ENCODE measurements at places on chromosomes 3 and 15. TPM values are rescaled to one million over a fixed set of nuclear protein-coding genes. Genes with fewer than 3 reads are reported as not detected.
A peak's percentile ranks its signal among the peaks of the same experiment; 100 is the strongest.

The ANKRD34C gene
- total RNA-seq: not detected

The SLC38A3 gene
- not detected for total RNA-seq

The IGDCC3 gene
- total RNA-seq: not detected

The SLC24A5 gene
- not detected for total RNA-seq

DNA sequence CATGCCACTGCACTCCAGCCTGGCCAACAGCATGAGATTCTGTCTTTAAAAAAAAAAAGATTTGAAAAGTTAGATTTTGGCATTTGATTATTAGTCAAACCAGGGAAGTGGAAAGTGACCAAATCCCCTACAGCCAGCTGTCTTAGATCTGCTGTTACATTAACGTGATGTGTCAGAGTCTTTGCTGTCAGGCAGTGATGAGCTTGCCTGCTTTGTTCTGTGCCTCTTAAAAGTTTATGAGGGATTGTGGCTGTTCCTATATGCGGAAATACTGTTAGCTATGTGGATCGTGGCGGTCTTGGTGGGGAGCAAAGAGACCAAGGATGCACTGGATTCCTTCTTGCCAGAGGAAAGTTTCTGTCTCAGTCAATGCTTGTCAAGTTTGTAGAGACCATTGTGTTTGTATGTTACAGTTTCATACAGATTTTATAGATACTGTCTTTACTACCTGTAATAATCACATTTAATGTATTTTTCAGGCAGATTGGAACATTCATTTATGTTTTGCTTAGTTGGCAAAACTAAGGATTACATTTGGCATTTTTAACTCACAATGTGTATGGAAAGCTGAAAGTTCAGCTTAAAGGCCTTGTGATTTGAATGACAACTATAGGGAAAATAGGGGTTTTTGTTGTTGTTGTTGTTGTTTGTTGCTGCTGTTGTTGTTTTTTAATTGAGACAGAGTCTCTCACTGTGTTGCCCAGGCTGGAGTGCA lies 137.4 kb downstream of the VPS8 start:
- no peak for DNase-seq

DNA sequence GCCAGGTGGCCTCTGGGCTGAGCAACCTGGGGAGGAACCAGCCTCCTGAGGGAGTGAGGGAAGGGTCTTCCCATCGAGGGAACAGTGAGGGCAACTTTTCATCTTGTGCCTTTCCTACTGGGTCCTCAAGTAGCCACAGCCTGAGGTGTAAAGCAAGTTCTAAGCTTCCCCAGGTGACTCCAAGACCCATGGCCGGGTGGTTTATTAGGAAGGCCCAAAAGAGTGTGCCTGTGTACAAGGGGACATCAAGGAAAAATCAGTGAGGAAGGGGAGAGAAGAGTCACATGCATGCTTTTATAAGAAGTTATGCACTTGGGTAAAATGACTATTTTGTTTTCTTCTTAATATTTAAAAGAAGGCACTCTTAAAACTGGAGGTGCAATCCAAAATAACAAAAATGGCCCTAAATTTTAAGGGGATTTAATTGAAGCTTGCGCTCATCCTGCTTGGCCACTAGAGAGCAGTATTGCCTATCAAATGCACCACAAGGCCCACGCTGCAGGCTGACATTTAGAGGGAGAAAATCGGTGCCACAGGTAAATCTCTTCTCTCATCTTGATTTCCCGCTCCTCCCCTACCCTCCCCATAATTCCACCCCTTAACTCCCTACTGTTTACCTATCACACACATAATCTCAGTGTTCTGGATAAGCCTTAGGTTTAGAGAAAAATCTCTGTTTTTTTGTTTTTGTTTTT lies 6.7 kb downstream of the NANOGP8 start:
- peak; percentile 33 for DNase-seq

DNA sequence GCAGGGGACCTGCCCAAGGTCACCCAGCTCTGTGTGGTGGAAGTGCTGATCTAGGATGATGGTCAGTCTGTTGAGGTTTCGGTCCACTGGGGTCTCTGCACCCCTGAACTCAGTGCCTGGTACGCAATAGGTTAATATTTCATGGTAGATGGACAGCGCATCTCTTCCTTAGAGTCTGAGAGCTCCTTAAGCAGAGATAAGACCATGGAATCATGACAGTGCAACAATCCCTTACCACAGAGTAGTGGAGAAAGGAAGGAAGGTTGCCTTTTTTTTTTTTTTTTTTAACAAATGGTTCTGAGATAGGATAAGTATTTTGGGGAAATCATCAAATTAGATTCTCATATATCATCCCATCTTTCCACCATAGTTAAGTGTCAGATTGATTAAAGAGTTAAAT lies 79.8 kb upstream of the SLC6A1 start:
- no peak for DNase-seq

- no peak for DNase-seq
Observed at GRCh38 chr3:125715651-125716050, 120.4 kb upstream of the OSBPL11 start.

GRCh38 chr3:133954717-133955360 lies 59.2 kb upstream of the RAB6B start:
- DNase-seq: no peak

DNA sequence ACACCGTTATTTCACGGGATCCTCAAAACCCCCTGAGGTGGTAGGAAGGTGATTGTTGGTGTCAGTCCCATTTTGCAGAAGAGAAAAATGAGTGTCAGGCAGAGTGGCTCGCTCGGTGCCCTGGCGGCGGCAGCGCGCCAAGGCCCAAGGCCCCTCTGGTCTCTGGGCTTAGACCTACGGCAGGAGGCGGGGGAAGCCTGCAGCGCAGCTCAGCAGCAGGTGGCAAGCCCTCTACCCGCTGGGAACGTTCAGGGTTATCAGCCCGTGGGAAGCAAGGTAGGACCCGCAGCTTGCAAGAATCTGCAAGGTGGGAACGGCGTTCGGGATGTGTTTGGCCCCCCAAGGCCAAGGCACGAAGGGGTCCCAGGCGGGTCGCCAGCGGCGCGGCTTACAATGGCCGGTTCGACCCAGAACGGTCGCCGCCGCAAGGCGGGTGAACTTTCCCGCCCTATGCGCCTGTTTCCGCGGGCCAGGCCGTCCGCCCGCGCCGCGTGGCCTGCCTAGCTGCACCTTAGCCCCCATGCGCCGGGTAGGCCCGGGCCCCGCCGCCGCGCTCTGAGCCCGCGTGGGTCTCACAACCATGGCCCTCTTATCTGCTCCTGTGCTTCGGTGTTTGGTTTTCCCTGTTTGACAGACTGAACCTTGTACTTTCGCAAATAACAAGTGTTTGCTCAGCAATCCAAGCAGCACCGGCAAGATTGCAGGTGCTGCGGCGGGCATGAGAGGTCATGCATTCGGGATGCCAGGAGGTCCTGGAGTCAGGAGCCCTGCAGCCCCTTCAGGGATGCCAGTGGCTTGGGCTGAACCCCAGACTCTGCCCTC lies 39.7 kb downstream of the CCNL1 start:
- no peak for DNase-seq

DNA sequence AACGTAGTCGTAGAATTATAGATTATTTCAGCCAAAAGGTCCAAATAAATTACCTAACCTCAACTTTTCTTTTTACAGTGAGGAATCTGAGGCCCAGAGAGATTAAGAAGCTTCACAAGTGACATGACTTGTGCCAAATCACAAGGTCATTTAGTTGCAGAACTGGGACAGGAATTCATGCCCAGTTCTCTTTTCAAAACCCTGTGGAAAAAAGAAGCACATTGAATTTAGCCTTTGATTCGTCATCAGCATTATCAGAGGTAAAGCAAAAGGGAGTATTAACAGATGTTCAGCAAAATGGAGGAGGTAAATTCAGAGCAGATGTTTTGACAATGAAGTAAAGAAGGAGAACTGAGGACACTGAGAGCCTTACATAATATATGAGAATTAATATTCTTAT lies 4.5 kb downstream of the SERPINI2 start:
- no peak for DNase-seq

DNA sequence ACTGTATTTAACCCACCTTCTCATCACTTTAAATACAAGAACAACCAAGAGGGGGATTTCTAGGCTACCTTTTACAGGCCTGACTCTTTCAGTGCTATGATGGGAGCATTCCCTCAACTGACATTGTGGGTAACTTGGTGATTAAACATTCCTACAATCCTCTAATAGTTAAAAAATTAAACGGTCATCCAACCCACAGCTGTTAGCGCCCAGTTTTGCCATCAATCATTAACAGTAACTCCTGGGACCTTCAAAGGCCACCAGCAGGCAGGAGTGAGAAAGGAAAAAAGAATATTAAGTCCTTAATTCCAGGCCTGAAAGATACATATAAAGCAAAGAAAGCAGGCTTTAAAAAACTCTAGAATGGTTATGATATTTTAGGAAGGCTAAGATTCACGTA lies 512.1 kb downstream of the MAGI1 start:
- DNase-seq: no peak

- no peak for DNase-seq
Observed at GRCh38 chr3:43006825-43007224, 27.7 kb downstream of the GASK1A start.

DNA sequence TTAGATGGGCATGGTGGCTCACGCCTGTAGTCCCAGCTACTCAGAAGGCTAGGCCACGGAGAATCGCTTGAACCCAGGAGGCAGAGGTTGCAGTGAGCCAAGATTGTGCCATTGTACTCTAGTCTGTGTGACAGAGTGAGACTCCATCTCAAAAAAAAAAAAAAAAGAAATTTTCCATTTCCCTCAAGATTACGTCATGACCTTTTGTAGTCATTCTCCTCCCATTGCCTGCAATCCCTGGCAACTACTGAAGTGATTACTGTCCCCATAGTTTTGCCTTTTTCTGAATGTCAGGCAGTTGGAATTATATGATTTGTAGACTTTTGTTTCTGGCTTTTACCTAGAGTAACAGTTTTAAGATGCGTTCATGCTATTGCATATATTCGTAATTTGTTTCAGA lies 28.0 kb downstream of the WDR76 start:
- no peak for DNase-seq

DNA sequence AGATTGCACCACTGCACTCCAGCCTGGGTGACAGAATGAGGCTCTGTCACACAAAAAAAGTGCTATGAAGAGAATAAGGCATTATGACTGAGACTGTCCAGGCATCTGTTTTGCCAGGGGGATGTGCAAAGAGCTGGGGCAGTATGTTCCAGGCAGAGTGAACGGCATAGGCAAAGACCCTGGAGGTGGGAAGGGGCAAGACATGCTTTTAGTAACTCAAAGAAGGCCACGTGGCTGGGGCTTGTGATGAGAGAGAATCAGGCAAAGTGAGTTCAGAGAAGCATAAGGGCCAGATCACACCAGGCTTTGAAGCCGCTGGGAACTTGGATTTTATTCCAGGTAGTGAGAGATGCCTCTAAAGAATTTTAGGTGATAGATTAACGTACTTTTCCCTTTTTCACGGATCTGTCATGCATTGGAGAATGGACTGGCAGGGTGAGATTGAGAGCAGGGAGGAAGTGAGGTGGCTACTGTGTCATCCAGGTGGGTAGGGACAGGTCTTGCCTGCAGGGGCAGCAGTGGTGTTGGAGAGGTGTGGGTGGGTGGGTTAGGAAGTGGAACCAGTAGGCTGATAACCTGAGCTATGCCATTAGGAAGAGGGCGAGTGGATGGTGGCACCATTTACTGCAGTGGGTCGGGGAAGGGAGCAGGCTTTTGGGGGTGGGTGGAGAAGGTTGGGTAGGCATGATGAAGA lies 31.7 kb downstream of the ATP2B2 start:
- no peak for DNase-seq

DNA sequence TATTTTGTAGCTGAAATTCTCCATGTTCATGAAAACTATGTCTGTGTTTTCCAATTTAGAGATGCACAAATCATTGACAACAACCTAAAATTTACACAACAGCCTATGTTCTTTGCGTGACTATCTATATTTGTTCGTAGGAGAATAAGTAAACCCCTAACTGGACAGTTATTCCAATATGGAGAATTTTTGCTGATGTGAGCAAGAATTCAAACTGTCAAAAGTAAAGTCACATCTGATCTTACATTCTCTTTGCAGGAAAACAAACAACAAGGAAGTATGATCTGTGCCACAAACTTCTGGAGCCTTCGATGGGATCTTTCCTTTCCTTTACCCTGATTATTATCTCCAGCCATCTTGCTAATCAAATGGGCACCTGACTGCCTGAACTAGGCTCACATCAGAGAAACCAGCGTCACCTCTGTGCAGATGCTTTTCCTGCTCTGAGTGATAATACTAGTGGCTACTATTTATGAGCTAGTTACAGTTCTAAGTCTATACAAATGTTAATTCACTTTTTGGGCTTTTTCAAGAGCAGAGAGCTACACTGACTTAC lies 18.3 kb upstream of the KCNMB3 start:
- DNase-seq: no peak
